ENCODE measurements at places on chromosomes 5 and 9. TPM values are rescaled to one million over a fixed set of nuclear protein-coding genes. Genes with fewer than 3 reads are reported as not detected.

Gene CNTRL
- 6.1 TPM for total RNA-seq

Gene FBXO38
- total RNA-seq, result 20.4 TPM

Gene SNX30
- total RNA-seq, result 5.3 TPM

Gene CCL27
- total RNA-seq, result not detected

Gene FAM13B
- 11.5 TPM for total RNA-seq

Gene SGCD
- total RNA-seq, result 3.9 TPM

Gene PFN3
- total RNA-seq, result not detected

Gene STKLD1
- total RNA-seq, result 0.85 TPM

Gene ARHGEF37
- 1.5 TPM for total RNA-seq

Gene TOPORS
- 18.7 TPM for total RNA-seq

Gene NR5A1
- total RNA-seq, result not detected

Gene GRIA1
- not detected for total RNA-seq

Gene TRPM6
- total RNA-seq, result 1.4 TPM

Gene MARCOL
- not detected for total RNA-seq

Gene MEIKIN
- total RNA-seq, result not detected

Gene COMMD10
- 36.7 TPM for total RNA-seq

Gene PCDHGA1
- total RNA-seq, result 0.30 TPM

Gene PDE8B
- 1.1 TPM for total RNA-seq
